Activated T-cell treated with anti-CD3 and anti-CD28 coated beads, Interleukin-2, amount 50 U/mL, for 1 hour (primary cell): ENCODE measurements at places on chromosomes 6 and 20.

DNA sequence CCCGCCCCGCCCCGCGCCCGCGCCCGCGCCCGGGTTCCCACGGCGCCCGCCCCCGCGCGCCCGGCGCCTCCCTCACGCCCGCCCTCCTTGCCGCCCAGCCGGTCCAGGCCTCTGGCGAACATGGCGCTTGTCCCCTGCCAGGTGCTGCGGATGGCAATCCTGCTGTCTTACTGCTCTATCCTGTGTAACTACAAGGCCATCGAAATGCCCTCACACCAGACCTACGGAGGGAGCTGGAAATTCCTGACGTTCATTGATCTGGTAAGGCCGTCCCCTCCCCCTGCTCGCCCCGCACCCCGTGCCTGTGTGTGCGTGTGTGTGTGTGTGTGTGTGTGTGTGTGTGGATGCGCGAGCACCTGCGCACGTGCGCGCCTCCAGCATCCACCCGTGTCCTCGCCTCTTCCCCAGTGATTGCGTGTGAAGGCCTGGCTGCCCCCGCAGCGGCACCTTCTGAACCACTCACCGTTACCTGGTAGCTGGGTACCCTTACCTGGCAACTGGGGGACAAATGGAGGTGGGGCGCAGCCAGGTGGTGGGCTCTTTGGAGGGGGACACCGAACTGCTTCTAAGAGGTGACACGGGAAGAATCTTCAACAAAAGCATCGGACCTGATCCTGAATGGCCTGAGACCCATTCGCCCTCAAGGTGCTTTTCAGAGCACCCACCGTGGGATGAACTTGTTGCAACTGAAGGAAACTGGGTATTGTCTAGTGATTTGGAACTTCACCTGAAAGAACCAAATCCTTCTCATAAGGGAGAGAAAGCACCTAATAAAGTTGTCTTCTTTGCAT lies at the start of gene AIG1:
TSS of gene AIG1 (plus strand) at position 84 of the 791 bp plus-strand sequence. CDS start at position 121, 37 bp downstream.
- DNase-seq: peak; percentile 76

GRCh38 chr20:10277616-10278015 lies 59.0 kb downstream of the SNAP25 start:
- DNase-seq: no peak

GRCh38 chr6:157873735-157874344 lies 50.8 kb downstream of the SNX9 start:
- DNase-seq: peak; percentile 87

DNA sequence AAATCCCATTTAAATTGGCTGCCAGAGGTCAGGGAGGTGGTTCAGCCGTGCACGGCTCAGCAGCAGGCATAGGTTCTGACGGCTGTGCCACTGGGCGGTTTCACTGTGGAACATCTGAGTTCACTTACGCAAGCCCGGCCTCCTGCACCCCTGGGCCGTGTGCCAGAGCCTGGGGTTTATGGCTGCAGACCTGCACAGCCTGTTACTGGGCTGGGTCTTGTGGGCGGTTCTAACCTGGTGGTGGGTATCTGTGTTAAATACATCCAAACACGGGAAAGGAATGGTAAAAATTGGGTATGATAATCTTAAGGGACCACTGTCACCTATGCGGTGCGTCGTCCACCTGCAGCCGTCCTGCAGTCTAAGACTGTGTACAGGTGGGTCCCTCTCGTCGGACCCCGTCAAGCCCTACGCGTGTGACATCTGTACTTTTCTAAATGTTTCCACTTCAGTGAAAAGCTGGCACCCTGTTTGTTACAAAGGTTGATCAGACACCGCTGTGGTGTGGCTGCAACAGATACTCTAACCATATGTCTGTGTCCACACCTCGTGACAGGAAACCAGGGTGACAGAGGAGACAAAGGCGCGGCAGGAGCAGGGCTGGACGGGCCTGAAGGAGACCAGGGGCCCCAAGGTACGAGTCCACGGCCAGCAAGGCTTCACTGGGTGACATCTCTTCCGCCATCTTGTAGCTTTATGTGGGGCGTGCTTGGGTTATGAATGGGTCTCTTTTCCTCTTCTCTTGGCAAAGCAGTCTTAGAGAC lies 21.5 kb downstream of the COL9A3 start:
- no peak for DNase-seq

DNA sequence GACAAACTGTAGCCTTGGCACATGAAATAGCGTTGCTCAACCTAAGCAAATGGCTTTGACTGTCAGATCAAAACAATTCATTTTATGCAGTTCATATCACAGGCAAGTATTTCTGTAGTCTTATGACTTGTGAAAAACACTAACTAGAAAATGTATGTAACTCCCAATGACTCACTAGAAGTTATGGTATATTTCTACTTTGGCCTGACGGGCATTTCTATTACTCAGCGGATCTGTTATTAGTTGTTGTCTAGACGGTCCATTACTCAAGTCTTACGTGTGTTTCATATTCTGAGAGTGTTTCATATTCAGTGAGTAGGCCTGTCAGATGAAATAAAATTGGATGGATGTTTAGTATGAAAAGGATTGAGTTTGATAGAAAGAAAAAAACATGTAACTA lies 880.9 kb downstream of the PRIM2 start:
- DNase-seq: no peak

- DNase-seq: no peak
These were observed 47.6 kb downstream of the FIG4 start for GRCh38 chr6:109738667-109739066.

DNA sequence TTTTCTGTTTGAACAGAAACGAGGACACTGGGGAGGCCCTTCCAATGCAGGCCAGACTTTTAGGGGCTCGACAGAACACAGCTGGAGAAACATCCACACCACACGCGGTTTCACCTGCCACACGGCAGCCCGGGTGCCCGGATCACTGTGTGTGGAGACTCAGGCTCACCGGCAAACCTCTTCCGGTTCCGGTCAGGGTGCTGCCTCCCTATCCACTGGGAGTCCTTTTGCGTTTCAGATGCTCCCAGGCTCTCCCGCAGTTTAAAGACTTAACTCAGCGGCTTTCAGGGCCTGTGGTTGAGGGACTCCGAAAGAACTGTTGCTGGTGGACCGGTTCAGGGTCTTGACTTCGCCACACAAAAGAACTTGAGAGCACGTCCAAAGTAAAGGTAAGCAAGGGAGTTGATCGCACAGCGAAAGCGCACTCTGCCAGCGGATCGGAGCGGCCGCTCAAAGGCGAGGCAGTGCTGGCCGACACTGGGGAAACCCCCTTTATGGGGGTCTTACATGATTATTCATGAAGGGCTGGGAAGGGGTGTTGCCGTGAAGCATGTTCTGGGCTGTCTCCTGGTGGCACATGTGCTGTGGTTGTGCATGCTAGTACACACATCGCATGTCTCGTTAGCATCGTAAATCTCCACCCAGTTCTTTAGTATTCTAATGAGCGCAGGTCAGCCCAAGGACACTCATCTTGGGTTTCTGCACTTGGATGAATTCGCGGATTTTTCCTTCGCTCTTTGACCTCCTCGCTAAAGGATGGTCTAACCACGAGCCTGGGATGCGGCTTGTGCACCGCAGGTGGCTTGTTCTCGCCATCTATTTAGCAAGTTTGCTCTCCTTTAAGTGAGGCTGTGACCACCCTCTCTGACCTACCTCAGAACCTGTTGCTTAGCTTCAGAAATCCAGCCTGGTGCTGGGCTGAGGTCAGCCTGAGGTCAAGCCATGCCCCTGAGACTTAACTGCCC lies 180.3 kb downstream of the CDH26 start:
- DNase-seq: peak; percentile 32

DNA sequence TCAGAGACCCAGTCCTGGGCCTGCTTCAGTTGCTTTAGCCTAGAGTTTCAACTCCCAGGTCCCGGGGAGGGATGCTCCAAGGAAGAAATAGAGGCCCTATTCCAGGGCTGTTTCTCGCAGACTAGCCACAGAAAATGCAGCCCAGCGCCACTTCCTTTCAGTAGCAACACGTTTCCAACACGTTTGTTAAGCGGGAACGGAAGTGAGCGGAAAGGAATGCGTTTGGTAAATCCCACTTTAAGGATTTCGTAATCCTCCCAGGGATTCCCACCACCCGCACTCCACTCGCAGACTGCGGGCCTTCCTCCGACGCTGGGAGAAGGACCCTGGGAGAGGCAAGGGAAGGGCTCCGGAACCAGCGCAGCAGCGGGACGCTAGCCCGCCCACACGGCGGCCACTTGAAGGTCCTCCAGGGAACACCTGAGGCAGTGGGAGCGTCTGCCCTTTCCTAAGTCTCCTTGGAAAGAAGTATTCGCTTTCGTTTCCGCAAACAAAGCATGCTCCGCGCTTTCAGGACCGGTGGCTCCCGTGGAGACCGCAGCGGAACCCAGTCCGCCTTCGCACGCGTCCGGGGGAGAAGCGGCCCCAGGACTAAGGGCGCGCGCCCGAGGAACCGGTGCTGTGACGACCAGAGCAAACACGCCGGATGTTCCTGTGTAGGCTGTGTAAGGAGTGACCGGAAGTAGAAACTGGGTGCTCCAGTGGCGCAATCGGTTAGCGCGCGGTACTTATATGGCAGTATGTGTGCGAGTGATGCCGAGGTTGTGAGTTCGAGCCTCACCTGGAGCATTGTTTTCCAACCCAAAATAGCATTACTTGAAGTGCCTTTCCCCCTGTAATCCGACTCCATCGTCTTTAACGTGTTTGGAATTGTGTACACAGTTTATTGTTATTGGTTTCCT lies 227.6 kb upstream of the PRSS16 start:
- DNase-seq: peak; percentile 36

- DNase-seq: no peak
These were observed 124.1 kb downstream of the PREX1 start for GRCh38 chr20:48703511-48704219.

DNA sequence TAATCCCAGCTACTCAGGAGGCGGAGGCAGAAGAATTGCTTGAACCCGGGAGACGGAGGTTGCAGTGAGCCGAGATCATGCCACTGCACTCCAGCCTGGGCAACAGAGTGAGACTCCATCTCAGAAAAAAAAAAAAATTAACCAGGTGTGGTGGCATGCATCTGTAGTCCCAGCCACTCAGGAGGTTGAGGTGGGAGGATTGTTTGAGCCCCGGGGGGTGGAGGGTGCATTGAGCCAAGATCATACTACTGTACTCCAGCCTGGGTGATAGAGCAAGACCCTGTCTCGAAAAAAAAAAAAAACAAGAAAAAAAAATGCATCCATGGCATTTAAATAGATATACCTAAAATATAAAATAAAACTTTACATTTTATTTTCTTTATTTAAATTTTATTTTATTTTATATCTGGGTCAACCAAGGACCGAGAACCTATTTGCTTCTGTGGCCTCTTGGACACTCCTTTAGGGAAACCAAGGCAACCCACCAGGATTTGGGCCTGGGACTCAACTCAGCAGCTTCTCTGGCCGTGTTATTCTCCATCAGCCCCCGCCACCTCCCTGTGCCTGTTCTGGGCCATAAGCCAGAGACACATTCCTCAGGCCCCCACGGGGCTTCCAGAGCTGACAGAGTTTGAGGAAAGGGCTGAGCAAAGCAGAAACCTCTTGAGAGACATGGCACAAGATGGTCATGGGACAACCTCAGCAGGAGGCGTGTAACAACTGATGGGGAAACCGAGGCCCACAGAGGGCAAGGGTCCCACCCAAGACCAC lies 6.2 kb downstream of the SNTA1 start:
- DNase-seq: no peak
